ENCODE measurements at places on chromosomes 3 and 15.

DNA sequence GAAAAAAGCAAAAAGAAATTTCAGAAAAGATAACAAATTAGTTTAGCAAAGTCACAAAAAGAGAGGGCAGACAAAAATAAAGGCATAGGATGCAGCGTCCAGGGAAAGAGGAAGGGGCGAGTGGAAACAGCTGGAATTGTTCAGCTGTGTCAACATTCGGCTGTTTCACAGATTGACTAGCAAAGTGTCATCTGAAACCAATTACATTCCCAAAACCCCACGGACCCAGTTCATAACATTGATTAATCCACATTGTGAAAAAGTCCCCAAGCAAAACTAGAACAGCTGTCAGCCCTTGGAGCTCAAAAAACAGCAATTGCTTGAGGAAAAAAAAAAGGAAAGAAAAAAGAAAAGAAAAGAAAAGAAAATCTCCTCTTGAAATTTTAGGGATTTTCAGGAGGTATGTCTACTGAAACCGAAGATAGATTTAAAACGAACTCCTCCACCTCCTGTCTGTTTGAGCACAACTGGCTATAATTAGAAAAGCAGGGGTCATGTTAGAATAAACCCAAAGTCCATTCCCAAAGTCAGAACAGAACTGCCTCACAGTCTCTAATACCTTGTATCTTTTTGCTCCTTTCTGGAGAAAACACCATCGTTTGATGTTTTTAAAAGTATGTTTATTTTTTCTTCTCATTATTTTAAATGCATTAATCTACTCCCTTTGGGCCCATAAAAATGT, 159.6 kb downstream of the RORA start:
- no peak for DNase-seq

DNA sequence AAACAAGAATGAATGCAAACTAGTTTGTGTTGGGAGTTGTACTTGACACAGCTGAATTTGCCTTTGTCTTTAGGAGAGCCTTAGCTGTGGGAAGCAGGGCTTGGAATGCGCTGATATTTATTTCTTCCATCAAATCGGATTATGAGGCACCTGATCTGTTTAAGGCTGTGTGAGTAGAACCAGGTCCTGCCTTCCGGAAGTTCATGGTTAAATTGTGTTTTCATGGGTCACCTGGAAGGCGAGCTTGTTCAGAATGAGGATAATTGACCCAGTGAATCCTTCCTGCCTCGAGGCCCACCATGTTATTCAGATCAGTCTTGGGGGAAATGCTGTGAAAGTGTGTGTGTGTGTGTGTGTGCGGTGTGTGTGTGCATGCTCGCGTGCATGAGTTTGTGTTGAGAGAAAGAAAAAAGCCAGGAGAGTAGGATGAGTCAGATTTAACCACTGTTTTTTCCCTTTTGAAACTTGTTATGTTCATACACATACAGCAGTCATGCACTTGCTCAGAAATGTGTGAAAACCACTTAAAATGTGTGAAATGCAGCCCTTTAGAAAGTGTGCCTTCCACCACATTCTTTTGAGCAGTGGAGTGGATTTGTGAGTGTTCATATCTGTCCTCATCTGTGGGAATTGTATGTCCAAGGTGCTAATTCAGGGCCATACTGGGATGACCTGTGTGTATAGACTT, 36.7 kb downstream of the SMAD3 start:
- DNase-seq: peak; percentile 63

DNA sequence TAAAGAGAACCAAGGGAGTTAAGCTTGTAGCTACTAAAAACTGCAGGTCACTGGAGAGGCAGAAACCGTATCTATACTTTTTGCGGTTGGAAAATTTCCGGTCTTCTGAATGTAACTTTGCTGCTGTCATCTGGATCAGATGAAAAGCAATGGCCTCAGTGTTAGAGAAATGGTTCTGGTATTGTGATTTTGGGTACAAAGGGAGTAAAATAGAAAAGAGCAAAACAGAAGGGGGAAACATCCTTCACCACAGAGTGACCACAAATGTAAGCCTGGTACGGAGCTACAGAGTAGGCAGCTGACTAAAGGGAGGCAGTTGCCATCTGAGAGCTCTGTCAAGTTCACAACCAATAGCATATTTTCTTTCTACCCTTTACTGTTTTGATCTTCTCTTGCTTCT, 5.6 kb downstream of the CD96 start:
- peak; percentile 54 for DNase-seq

DNA sequence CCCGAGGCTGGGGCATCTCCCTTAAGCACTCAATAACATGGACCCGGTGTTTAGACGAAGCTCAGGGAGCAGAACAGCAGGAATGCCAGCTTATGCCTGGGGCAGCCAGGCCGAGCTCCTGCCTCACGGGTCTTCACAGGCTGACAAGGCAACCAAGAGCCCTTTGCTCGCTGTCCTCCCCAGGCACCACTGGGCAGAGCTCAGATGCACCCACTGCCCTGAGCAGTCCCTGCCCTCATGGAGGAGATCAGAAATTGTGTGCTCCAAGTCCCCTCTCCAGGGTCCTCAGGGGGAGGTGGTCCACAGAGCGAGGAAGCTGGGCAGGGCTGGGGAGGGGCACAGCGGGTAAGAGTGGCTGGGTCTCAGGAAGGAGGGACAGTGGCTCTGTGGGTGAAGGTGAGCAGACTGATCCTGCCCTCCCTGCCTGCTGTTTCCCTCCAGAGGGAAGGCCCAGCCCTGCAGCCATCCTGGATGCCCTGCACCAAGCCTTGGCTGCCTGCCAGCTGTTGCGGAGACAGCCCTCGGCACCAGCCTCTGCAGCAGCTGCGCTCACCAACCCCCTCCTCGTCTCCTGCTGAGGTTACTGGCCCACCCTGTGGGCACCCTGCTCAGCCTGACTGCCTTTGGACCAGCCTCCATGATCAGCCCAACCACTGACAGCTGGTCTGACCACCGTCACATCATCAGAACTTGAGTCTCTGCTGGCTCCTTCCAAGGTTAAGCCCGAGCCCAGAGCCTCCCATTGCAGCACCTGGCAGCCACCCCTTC, 21.1 kb upstream of the GP9 start:
- DNase-seq: no peak

DNA sequence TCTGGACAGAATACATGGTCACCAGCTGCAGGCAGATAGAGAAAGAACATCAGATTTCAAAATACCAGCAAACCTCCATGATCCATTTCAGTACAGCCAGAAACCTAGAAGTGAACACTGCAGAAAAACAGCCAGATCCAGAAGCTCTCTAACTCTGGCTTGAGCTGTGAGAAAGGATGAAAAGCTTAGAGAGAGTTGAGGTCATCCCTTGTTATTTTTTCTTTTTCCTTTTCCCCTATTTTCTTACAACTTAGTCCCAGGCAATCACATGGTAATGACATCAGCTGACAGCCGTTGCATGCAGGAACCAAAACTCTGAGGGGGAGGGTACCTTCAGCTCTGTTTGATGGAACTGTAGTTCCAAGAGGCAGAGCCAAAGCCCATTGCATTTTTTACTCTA, 113.2 kb downstream of the TCF12 start:
- DNase-seq: no peak
